ENCODE measurements at places on chromosomes 3 and 15. TPM values are rescaled to one million over a fixed set of nuclear protein-coding genes. Genes with fewer than 3 reads are reported as not detected.

Gene ZNF148
- polyA plus RNA-seq, result 16.9 TPM

Gene ESYT3
- polyA plus RNA-seq, result 0.80 TPM

Gene KCNMB3
- 0.16 TPM for polyA plus RNA-seq

Gene CCR8
- polyA plus RNA-seq, result not detected

Gene DLL4
- polyA plus RNA-seq, result 2.2 TPM

Gene ARNT2
- 49.8 TPM for polyA plus RNA-seq

Gene LYZL4
- polyA plus RNA-seq, result not detected

Gene CCR9
- polyA plus RNA-seq, result not detected

Gene ATP13A4
- polyA plus RNA-seq, result 6.2 TPM

Gene PTX3
- polyA plus RNA-seq, result 0.57 TPM

Gene FAM81A
- polyA plus RNA-seq, result 4.5 TPM

Measured in neural cell (in vitro differentiated cells).